ENCODE measurements at places on chromosomes 4 and X.

GRCh38 chrX:72366701-72367454, 61.2 kb upstream of the CITED1 start:
- DNase-seq = no peak

GRCh38 chrX:46488712-46489111, 56.5 kb downstream of the ZNF674 start:
- no peak for DNase-seq

DNA sequence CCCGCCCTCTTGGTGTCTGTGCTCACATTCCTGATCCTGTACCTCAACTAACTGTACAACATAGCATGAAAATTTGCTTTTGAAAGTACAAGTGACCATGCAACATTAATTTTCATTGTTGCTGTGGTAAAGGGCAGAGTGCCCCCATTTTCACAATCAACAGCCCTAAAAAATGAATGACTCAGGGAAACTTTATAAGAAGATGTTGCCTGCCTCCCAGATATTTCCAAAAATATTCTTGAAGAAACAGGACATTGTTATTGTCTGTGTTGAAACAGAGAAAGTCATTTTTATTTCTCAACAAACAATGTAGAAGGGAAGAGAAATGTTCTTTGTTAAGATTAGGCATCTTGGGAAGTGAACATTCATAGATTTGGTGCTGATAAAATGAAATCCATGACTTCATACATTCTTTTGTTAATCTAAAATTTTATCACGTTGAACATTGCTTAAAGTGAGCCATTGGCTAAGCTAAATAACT, 113.9 kb upstream of the ANXA3 start:
- no peak for DNase-seq

DNA sequence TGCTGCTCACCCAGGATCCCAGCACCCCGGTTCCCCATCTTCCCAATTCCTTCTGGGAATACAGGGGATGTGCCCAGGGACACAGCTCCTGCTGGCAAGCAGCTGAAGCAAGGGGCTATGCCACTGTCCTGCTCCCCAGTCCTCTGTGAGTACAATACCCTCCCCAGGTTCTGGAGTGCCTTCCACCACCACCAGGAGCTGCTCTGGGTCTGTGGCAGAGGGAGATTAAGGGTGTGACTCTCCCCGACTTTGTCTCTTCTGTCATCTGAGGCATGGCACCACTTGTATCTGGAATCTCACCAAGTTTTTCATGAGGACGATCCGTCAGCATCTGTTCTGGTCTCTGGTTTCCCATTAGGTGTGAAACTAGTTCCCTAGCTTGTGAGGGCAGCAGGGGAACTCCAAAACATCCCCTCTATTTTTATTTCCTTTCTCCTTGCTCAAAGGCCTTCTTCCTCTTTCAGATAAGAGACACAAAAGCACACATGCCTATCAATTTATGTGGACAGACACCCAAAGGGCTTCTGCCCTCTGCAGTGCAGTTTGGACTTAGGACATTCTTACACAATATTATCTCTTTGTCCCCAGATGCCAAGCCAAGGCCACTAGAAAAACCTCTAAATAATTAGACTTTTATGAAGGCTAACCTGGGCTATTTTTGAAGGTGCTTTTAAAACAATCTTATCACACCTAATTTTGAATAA, 26.8 kb downstream of the MGST2 start:
- DNase-seq = no peak

DNA sequence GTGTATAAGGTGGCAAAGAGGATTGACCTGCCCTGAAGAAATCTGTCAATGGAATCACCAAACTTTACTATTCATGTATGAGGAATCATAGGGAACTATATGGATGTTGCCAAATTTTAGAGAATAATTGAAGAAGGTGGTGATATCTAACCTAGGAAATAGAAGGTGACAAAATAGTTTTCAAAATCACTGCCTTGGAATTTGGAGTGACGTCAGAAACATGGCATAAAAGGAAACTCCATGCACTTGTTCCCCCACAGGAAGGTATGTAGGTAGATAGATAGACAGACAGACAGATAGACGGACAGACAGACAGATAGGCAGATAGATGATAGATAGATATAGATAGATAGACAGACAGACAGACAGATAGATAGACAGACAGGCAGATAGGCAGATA, 793.9 kb upstream of the AMOT start:
- no peak for DNase-seq

DNA sequence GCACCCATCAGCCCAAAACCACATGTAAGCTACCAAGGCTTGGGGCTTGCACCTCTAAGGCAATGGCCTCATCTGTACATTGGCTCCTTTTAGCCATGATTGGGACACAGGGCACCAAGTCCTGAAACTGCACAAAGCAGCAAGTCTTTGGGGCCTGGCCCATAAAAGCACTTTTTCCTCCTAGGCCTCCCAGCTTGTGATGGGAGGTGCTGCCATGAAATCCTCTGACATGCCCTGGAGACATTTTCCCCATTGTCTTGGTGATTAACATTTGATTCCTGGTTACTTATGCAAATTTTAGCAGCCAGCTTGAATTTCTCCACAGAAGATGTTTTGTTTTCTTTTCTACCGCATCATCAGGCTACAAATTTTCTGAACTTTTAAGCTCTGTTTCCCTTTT, 58.5 kb upstream of the PABPC4L start:
- DNase-seq = no peak

DNA sequence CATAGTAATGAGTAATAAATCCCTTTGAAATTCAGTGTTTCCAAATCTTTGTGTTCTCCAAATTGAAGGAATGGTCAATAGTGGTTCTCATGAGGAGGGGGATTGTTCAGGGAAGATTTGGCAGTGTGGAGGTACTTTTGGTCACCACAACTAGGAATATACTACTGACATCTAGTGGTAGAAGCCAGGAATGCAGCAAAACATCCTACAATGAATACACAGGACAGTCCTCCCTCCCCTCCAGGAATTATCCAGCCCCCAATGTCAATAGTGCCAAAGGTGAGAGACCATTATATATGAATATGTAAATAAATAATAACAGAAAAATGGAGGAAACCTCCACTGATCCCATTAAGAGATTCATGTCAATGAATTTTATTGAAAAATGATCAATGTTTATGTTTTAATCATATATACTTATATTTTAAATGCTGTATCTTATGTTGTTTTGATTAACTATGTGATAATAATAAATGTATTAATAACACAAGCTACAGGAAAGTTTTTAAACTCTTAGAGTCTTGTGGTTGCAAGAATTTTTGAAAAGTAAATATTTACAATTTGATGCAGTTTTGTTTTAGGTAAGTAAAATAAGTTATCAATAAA, 14.4 kb upstream of the FAM9A start:
- DNase-seq = peak; percentile 15

GRCh38 chr4:107917500-107917899, 13.8 kb upstream of the CYP2U1 start:
- no peak for DNase-seq
